ENCODE measurements at places on chromosomes 5 and 9. TPM values are rescaled to one million over a fixed set of nuclear protein-coding genes. Genes with fewer than 3 reads are reported as not detected.

- no peak overlapping the region for H3K27ac ChIP-seq
- peaks cover 8% of the 10 kb centered on the region for H3K4me1 ChIP-seq
- no peak for DNase-seq
- peaks cover 21% of the 10 kb centered on the region for H3K36me3 ChIP-seq
- no peak overlapping the region for H3K4me3 ChIP-seq
- H3K27me3 ChIP-seq, result no peaks in the 10 kb centered on the region
Observed at GRCh38 chr9:125202846-125203618, 2.7 kb downstream of the RABEPK start.

DNA sequence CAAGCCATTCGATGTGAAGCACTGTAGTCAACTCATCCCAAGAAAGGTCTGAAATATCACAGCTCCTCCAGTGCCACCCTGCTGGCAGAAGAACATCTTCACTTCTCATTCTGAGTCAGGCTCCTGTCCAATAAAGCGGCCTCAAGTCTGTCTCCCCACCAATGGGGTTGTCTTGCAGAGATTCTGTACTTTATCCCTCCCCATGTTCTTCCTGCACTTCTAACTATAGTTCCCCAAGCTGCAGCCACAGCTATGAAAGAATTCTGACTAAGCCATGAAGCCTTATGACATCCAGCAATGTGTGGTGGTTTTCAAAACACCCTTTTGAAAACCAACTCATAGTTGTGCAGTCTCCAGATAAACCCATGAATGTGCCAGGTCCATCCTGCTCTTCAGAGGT, 6.8 kb downstream of the MACROH2A1 start:
- peaks cover 26% of the 10 kb centered on the region for H3K4me1 ChIP-seq
- no peak overlapping the region for H3K4me3 ChIP-seq
- H3K36me3 ChIP-seq, result peaks cover 25% of the 10 kb centered on the region
- no peaks in the 10 kb centered on the region for H3K27me3 ChIP-seq

SHC3 gene
- 0.27 TPM for total RNA-seq

ARL14EPL gene
- 22.9 TPM for total RNA-seq

GRCh38 chr9:114049441-114050225, 28.5 kb downstream of the AMBP start:
- no peak for DNase-seq
- H3K36me3 ChIP-seq, result no peaks in the 10 kb centered on the region
- H3K4me3 ChIP-seq, result no peak overlapping the region
- no peaks in the 10 kb centered on the region for H3K27me3 ChIP-seq

DNA sequence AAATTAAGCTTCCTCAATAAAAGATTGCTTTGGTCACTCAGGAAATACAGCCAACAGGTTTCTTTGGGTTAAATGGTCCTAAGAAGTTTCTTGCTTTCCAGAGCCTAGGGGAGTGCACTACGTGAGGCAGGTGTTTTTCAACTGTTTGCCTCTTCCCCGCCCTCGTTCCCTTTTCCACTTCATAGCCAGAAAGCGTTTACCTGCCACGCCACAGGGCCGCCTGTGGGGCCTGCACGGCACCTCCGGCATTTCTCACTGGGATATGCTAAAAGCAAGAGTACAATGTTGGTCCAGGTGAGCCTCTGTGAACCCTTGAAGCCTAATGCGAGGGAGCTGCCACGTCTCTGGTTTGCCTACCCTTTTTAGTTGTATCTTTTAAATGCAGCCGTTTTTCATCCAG, 167.6 kb upstream of the OTULINL start:
- H3K4me3 ChIP-seq, result no peak overlapping the region
- peaks cover 16% of the 10 kb centered on the region for H3K36me3 ChIP-seq
- no peak overlapping the region for H3K27ac ChIP-seq
- DNase-seq, result no peak
- no peaks in the 10 kb centered on the region for H3K27me3 ChIP-seq

SLU7 gene
- 43.6 TPM for total RNA-seq

HTR1A gene
- not detected for total RNA-seq

DNA sequence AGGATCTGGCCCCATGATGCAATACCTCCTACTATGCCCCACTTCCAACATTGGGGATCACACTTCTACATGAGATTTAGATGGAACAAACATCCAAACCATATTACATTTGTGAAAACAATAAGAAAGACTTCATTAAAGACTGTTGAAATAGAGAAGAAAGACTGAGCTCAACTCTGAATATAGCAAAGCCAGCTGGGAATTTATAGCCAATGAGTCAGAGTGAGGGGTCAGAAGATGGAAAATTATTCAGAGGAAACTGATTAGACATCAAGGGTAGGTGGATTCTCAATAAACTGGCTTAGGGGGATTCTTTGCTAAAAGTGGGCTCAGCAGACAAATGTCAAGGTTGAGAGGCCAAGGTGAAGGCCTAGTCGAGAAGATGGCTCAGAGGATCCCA, 25.6 kb downstream of the BTF3 start:
- no peak overlapping the region for H3K4me3 ChIP-seq
- no peaks in the 10 kb centered on the region for H3K4me1 ChIP-seq
- no peak overlapping the region for H3K27ac ChIP-seq
- H3K36me3 ChIP-seq, result no peaks in the 10 kb centered on the region
- H3K27me3 ChIP-seq, result no peaks in the 10 kb centered on the region

CTSL gene
- total RNA-seq, result 63.1 TPM

DNA sequence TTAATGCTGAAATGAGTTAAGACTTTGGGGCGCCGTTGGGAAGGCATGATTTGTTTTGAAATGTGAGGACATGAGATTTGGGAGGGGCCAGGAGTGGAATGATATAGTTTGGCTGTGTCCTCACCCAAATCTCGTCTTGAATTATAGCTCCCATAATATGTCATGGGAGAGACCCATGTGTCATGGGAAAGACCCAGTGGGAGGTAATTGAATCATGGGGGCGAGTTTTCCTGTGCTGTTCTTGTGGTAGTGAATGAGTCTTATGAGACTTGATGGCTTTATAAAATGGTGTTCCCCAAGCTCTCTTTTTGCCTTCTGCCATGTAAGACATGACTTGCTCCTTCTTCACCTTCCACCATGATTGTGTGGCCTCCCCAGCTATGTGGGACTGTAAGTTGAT, 5.1 kb downstream of the SLC25A48 start:
- H3K27ac ChIP-seq, result no peak overlapping the region
- DNase-seq, result no peak
- no peaks in the 10 kb centered on the region for H3K36me3 ChIP-seq
- no peak overlapping the region for H3K4me3 ChIP-seq
- H3K4me1 ChIP-seq, result peaks cover 21% of the 10 kb centered on the region
- H3K27me3 ChIP-seq, result no peaks in the 10 kb centered on the region

- peak; percentile 80 for DNase-seq
- H3K36me3 ChIP-seq, result no peaks in the 10 kb centered on the region
- peak within 1 kb of the TSS; percentile 80 for H3K4me3 ChIP-seq
Observed at GRCh38 chr9:137277329-137278041, at the start of gene TOR4A. TSS of gene TOR4A (plus strand) at chr9:137277726. CDS start at chr9:137278690, 964 bp downstream.

DNA sequence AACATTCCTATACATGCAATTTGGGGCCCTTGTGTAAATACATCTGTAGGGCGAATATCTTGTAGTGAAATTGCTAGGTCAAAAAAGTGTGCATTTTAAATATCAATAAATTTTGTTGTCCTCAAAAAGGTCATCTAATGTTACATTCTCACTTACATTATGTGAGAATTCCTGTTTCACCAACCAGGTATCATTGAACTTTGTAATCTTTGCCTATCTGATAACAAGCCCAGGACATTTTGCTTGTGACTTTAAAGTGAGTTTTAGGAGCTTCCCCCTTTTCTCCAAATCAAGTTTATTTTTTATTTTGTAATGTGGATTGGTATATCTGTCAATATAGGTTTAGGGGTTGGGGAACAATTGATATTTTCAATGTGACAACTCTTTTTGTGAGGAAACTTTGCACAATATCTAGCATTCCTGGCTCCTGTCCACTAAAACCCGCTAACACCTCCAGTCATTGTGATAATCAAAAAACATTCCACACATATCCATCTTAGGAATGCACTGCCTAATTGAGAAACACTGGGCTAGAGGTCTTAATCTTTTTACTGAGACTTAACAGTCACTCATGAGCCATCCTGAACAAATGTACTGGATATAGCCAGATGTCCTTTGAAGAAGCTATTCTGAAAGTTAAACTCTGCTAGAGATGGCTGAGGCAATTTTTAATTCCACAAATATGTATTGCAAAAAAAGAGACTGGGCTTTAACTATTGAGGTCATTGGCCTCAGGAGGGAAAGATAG, 72.5 kb upstream of the SLC1A1 start:
- no peak for DNase-seq
- H3K4me1 ChIP-seq, result no peaks in the 10 kb centered on the region
- H3K27ac ChIP-seq, result no peak overlapping the region
- no peak overlapping the region for H3K4me3 ChIP-seq
- H3K36me3 ChIP-seq, result no peaks in the 10 kb centered on the region
- H3K27me3 ChIP-seq, result no peaks in the 10 kb centered on the region

- no peak overlapping the region for H3K4me3 ChIP-seq
- no peaks in the 10 kb centered on the region for H3K4me1 ChIP-seq
- no peak overlapping the region for H3K27ac ChIP-seq
- no peak for DNase-seq
Observed at GRCh38 chr5:178437386-178438075, 152.7 kb downstream of the COL23A1 start.

- no peak for DNase-seq
- H3K4me1 ChIP-seq, result no peaks in the 10 kb centered on the region
- no peak overlapping the region for H3K27ac ChIP-seq
- H3K27me3 ChIP-seq, result no peaks in the 10 kb centered on the region
- H3K36me3 ChIP-seq, result no peaks in the 10 kb centered on the region
- no peak overlapping the region for H3K4me3 ChIP-seq
Observed at GRCh38 chr5:8644377-8644776, 775.4 kb downstream of the MTRR start.

FOXD4 gene
- 2.8 TPM for total RNA-seq

DNA sequence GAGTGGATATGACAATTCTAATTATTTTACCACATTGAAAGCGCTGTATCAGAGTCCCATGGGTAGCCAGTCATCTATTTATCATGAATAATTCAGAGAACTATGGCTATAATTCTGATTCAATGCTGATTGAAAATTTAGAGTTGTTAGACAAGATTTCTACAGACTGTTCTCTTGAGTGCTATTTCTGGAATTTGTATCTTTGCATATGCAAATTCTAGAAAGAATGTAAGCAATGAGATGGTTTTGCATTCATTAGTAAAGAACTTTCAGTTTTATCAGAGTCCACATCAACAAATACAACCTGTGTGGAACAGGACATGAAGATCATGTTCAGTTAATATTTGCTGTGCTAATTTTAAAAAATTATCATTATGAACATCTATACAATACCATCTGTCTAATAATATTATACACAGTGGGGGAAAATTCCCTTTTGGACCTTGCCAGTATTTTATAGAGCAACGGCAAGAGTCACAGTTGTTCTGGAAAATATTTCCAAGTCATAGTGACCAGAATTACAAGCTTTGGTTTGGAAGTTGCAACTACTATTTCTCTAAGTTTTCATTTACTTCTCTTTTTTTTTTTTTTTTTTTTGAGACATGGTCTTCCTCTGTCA, 372.7 kb upstream of the PTGER4 start:
- DNase-seq, result no peak
- H3K27me3 ChIP-seq, result no peaks in the 10 kb centered on the region
- no peak overlapping the region for H3K27ac ChIP-seq
- no peaks in the 10 kb centered on the region for H3K36me3 ChIP-seq

GRCh38 chr9:36136894-36137391, 410 bp downstream of the GLIPR2 start:
- H3K27me3 ChIP-seq, result no peaks in the 10 kb centered on the region
- no peak for DNase-seq
- H3K27ac ChIP-seq, result peak overlapping the region; percentile 52
- H3K4me3 ChIP-seq, result peak overlapping the region; percentile 58
- no peaks in the 10 kb centered on the region for H3K36me3 ChIP-seq

CLTB gene
- 58.6 TPM for total RNA-seq

SHOC1 gene
- total RNA-seq, result 1.1 TPM

- H3K27ac ChIP-seq, result no peak overlapping the region
- no peaks in the 10 kb centered on the region for H3K27me3 ChIP-seq
- no peak overlapping the region for H3K4me3 ChIP-seq
- no peak for DNase-seq
- H3K4me1 ChIP-seq, result no peaks in the 10 kb centered on the region
Observed at GRCh38 chr5:15142458-15142857, 270.9 kb upstream of the ANKH start.

- no peaks in the 10 kb centered on the region for H3K36me3 ChIP-seq
- H3K4me1 ChIP-seq, result no peaks in the 10 kb centered on the region
- no peak overlapping the region for H3K27ac ChIP-seq
- no peak for DNase-seq
- no peak overlapping the region for H3K4me3 ChIP-seq
Observed at GRCh38 chr9:14158136-14158813, 155.7 kb downstream of the NFIB start.

IFNA2 gene
- not detected for total RNA-seq

IFNA21 gene
- not detected for total RNA-seq

SH3TC2 gene
- 12.8 TPM for total RNA-seq

CTXN3 gene
- total RNA-seq, result not detected

DNA sequence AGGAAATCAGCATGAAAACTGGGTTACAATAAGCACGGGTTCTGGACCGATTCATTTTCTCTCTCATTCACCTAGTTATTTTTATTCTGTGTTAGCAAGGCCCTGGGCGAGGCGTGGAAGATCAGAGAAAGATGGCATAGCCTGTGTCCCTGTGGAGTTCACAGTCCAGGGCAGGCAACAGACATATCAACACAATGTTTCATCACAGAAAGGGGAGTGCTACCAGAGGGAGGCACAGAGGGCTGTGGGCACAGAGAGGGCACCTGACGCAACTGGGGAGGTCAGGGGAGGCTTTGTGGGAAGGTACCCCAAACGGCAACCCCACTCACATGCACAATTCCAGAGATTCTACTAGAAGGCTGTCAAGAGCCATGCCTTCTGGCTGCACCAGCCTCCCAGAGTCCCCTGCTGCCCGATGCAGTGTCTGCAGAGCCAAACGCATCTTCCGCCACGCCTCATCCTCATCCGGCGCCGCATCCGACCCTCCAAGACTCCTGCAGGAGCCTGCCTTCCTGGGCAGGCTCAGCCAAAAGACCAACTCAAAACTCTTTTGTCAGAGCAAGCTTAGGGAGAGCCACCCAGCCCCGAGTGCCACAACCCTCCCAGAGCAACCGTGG, 1.4 kb downstream of the FAM193B start:
- no peak overlapping the region for H3K27ac ChIP-seq
- H3K4me1 ChIP-seq, result peaks cover 11% of the 10 kb centered on the region
- DNase-seq, result no peak
- peaks cover 4% of the 10 kb centered on the region for H3K36me3 ChIP-seq
- H3K27me3 ChIP-seq, result no peaks in the 10 kb centered on the region

PLPP7 gene
- total RNA-seq, result 0.37 TPM

GRCh38 chr5:74009502-74009901, 383.5 kb downstream of the ARHGEF28 start:
- DNase-seq, result no peak
- H3K4me3 ChIP-seq, result no peak overlapping the region
- no peaks in the 10 kb centered on the region for H3K4me1 ChIP-seq
- no peaks in the 10 kb centered on the region for H3K27me3 ChIP-seq
- no peaks in the 10 kb centered on the region for H3K36me3 ChIP-seq
- no peak overlapping the region for H3K27ac ChIP-seq

NPM1 gene
- total RNA-seq, result 2,693 TPM

GRCh38 chr9:90478821-90479220, 163.8 kb downstream of the DIRAS2 start:
- peaks cover 4% of the 10 kb centered on the region for H3K27me3 ChIP-seq
- H3K36me3 ChIP-seq, result no peaks in the 10 kb centered on the region
- H3K4me3 ChIP-seq, result no peak overlapping the region
- no peaks in the 10 kb centered on the region for H3K4me1 ChIP-seq
- no peak overlapping the region for H3K27ac ChIP-seq

EDIL3 gene
- total RNA-seq, result 0.32 TPM

- H3K27me3 ChIP-seq, result no peaks in the 10 kb centered on the region
- no peak overlapping the region for H3K27ac ChIP-seq
- H3K4me1 ChIP-seq, result no peaks in the 10 kb centered on the region
- no peak overlapping the region for H3K4me3 ChIP-seq
Observed at GRCh38 chr5:145887976-145888574, 15.3 kb upstream of the GRXCR2 start.
